ENCODE measurements at places on chromosomes 4 and X.

GRCh38 chr4:147760176-147760575, 28.3 kb downstream of the ARHGAP10 start:
- H3K36me3 ChIP-seq, result peaks cover 38% of the 10 kb centered on the region
- H3K27ac ChIP-seq, result peak overlapping the region; percentile 76

DNA sequence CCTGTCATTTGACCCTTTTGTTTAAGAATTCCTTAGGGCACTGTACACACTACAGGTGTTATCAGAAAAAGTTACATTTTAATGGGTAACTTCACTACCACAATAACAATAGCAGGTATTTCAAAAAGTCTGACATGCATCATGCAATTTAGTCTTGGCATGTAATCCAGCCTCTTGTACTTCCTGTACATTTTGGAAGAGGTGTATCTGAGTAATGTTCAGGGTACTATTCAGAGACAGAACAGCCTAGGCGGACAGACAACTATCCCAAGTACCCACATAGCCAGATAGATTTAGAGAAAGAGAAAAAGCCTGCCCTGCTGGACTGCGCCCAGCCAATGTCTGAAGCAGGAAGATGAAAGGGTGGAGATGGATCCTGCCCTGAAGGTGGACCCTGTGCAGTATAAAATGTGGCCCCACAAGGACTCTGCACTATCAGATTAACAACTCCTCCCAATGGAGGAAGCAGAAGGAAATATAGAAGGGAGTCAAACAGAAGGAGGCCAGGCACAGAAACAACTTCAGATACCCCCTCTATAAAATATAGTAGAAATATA, 8.5 kb downstream of the UGT2B7 start:
- no peaks in the 10 kb centered on the region for H3K4me1 ChIP-seq
- H3K27ac ChIP-seq, result no peak overlapping the region
- no peaks in the 10 kb centered on the region for H3K27me3 ChIP-seq
- no peak for DNase-seq

- peaks cover 58% of the 10 kb centered on the region for H3K4me1 ChIP-seq
- H3K36me3 ChIP-seq, result peaks cover 26% of the 10 kb centered on the region
- H3K4me3 ChIP-seq, result no peak overlapping the region
- peak overlapping the region; percentile 24 for H3K27ac ChIP-seq
- H3K27me3 ChIP-seq, result no peaks in the 10 kb centered on the region
These were observed 181.0 kb downstream of the SHROOM3 start for GRCh38 chr4:76615999-76616398.

GRCh38 chr4:36140421-36140820, 103.9 kb downstream of the ARAP2 start:
- DNase-seq, result no peak
- H3K4me1 ChIP-seq, result no peaks in the 10 kb centered on the region
- H3K27ac ChIP-seq, result no peak overlapping the region
- no peaks in the 10 kb centered on the region for H3K36me3 ChIP-seq

DNA sequence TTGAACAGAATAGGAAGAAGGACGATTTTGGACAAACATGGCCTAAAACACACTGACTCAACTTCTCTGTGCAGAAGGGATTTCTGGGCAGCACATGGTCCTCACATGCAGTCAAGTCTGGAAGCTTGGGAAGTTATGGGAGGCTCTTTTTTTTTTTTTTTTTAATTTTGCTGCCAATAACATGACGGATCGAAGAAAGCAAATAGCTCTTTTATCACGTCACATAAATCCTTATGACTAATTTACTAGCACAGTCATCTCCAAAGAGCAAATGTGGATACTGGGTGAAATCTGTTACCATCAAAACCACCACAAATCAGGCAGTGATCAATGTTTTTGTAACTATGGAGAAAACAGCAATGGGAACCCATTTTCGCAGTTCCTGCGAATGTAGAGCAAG, 193.3 kb upstream of the FAM9B start:
- DNase-seq, result no peak
- peaks cover 3% of the 10 kb centered on the region for H3K4me1 ChIP-seq
- H3K27ac ChIP-seq, result no peak overlapping the region

DNA sequence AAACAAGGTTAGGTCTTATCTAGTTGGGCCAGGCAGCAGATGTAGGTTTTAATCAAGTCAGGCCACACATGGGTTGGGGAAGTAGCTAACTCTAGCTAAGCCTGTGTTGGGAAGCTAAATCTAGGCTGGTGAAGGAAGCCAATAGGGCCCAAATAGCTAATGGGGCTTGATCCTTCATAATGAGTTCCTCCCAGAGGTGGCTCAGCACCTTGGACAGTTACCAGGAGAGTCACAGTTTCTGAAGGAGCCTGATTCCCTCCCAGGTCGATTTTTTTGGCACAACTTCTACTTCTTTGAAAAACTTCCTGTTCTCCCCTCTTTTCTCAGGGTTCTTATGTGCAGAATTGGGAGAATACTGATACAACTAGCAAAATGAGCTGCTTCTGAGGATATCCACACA, 242.5 kb upstream of the PRPS2 start:
- peak; percentile 62 for DNase-seq
- H3K4me3 ChIP-seq, result no peak overlapping the region
- no peaks in the 10 kb centered on the region for H3K36me3 ChIP-seq
- H3K27me3 ChIP-seq, result no peaks in the 10 kb centered on the region

DNA sequence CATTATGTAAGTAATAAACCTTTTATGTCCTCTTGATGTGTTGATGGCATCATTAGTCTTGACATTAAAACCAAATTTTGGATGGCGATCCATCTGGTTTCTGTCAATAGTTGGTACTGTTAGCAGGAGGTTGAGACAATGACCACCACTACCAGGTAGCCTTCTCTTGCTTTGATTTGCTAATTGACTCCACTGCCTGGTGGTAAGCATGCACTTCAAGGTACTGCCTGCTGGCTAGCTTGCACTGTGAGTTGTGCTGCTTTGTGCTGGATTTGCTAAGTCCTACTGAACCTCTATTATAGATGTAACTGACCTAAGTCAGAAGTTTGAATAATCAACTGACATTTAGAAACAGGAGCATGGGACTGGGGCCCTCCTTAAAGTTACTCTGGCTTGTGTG, 46.3 kb downstream of the ATP1B4 start:
- peaks cover 8% of the 10 kb centered on the region for H3K27me3 ChIP-seq
- no peak for DNase-seq
- H3K4me3 ChIP-seq, result no peak overlapping the region
- H3K27ac ChIP-seq, result no peak overlapping the region
- H3K36me3 ChIP-seq, result no peaks in the 10 kb centered on the region

GRCh38 chrX:43849173-43849572, 33.1 kb downstream of the MAOB start:
- no peaks in the 10 kb centered on the region for H3K27me3 ChIP-seq
- no peaks in the 10 kb centered on the region for H3K36me3 ChIP-seq
- H3K4me3 ChIP-seq, result no peak overlapping the region
- no peaks in the 10 kb centered on the region for H3K4me1 ChIP-seq

DNA sequence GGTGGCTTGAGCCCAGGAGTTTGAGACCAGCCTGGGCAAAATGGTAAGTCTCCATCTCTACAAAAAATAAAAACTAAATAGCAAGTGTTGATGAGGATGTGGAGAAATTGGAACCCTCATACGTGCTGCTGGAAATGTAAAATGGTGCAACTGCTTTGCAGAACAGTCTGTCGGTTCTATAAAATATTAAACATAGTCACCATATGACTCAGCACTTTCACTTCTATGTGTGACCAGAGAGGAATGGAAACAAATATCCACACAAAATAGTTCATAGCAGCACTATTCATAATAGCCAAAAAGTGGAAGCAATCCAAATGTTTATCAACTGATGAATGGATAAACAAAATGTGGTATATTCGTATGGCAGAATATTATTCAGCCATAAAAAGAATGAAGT, 60.8 kb upstream of the FMR1 start:
- DNase-seq, result no peak
- H3K4me3 ChIP-seq, result no peak overlapping the region
- peaks cover 20% of the 10 kb centered on the region for H3K4me1 ChIP-seq
- no peaks in the 10 kb centered on the region for H3K36me3 ChIP-seq
- no peaks in the 10 kb centered on the region for H3K27me3 ChIP-seq
- H3K27ac ChIP-seq, result no peak overlapping the region

DNA sequence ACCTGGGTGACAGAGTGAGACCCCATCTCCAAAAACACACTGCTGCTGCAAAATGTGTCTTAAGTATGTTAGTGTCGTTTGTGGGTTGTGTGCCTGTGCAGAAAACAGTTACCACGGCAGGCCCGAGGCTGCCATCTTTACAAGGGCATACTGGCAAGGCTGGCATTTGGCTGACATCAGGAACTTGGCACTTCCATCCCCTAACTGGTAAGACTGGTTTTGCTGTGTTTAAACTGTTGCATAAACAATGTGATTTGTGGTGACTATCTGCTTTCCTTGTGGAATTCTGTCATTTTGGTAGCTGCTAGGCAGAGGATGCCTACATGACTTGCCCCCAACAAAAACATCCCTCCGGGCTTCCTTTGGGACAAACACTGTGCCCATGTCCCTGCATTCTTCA, 12.3 kb downstream of the LRP2BP start:
- no peak overlapping the region for H3K27ac ChIP-seq
- H3K4me1 ChIP-seq, result peaks cover 20% of the 10 kb centered on the region
- H3K36me3 ChIP-seq, result peaks cover 26% of the 10 kb centered on the region
- no peak for DNase-seq

DNA sequence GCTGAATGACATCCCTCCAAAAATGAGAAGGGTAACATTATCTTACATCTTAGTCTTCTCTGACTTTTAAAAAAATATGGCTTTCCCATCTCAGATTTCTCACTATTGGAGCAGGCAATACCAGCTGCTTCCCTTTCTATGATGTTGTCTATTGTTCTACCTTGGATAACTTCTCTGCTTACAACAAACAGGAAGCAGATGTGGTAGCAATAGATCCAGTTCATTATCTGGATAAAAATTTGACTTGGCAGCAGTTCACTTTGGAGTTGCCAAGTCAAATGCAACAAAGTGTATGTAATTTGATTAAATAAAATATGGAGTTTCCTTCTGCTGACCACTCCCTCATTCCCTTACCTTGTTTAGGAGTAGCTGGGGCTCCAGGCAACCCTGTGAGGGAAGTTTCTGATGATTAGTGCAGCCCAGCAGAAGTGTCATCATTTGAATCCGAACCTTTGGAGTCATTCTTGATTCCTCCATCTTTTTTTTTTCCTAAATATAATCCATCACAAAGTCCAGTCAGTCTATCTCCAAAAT, 72.0 kb upstream of the GPRIN3 start:
- no peaks in the 10 kb centered on the region for H3K36me3 ChIP-seq
- peaks cover 13% of the 10 kb centered on the region for H3K27me3 ChIP-seq
- no peaks in the 10 kb centered on the region for H3K4me1 ChIP-seq
- no peak for DNase-seq

DNA sequence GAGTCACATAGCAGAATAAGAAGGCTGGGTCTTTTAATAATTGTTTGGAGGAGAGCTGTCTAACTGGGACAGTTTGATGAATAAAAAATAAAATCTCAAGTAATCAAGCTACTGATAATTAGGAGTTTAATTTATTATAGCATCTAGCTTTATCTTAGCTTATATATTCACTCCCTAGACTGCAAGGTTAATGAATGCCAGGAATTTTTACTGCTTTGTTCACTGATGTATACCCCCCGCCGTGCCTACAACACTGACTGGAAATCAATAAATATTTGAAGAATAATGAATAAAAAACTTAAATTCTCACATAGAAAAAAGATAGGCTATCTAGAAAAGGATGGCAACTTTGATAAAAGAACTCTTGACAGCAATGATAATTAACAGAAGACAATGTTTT, 59.7 kb downstream of the IQCM start:
- no peaks in the 10 kb centered on the region for H3K27me3 ChIP-seq
- H3K4me1 ChIP-seq, result no peaks in the 10 kb centered on the region
- DNase-seq, result no peak
- no peak overlapping the region for H3K4me3 ChIP-seq
- no peak overlapping the region for H3K27ac ChIP-seq
- H3K36me3 ChIP-seq, result no peaks in the 10 kb centered on the region

DNA sequence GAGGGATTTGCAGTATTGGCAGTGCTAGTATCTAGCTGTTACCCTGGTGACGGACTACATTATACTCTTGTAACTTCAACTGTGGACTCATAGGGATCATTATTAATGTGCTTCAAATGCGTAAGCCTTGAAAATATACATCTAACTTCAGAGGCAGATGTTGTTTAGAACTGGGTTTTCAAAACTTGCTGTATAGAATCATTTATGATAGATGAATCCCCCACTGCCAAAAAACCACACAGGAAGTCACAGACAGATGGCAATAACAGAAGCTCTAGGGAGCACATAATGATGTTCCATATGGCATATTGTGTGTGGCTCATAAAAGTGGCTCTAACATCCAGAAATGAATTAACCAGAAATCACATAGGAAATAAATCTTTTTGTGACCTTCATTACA, 62.3 kb upstream of the RELL1 start:
- no peaks in the 10 kb centered on the region for H3K36me3 ChIP-seq
- H3K4me1 ChIP-seq, result no peaks in the 10 kb centered on the region
- no peak for DNase-seq
- H3K4me3 ChIP-seq, result no peak overlapping the region

- peaks cover 8% of the 10 kb centered on the region for H3K27me3 ChIP-seq
- H3K27ac ChIP-seq, result no peak overlapping the region
- DNase-seq, result peak; percentile 60
- H3K36me3 ChIP-seq, result no peaks in the 10 kb centered on the region
These were observed 48.3 kb upstream of the WDR1 start for GRCh38 chr4:10164877-10165283.

DNA sequence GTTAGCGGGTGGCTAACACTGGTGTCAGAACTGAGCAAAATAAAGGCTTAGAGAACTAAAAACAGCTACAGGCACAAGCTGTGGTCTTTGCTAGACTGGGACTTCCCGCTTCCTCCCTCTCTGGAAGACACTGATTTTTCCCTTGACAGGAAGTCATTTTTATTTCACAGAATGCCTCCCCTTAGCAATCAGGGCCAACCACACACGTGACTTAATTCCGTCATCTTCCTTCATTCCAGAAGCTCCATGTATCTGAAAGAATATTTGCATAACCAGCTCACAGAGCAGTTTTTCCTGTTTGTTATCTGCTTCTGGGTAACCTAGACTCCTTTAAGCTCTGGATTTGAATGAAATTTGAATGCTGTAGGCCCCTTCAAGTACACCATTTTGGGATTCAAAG, 327.5 kb upstream of the FRG1 start:
- no peak for DNase-seq
- no peaks in the 10 kb centered on the region for H3K36me3 ChIP-seq
- H3K4me1 ChIP-seq, result no peaks in the 10 kb centered on the region
- H3K27me3 ChIP-seq, result peaks cover 2% of the 10 kb centered on the region
- H3K27ac ChIP-seq, result no peak overlapping the region
- no peak overlapping the region for H3K4me3 ChIP-seq
